ENCODE measurements at places on chromosomes 5 and 9.
A peak's percentile ranks its signal among the peaks of the same experiment; 100 is the strongest.

DNA sequence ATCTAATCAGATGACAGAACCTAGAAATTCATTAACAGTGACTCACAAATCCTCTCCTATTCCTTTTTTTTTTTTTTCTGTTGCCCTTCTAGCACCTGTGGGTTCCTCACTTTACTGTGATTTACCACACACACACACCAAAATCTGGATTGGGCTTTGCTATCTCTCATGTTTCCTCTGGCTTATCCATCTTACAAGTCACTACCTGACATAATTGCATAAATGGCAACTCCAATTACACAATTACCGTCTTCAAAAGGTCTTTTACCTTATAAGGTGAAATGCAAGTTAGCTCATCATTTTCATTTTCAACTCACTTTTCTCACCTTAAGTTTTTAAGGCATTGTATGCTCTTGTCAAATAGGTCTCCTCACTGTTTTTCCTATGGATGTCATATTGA lies 426.3 kb upstream of the MEF2C start:
- DNase-seq = no peak

DNA sequence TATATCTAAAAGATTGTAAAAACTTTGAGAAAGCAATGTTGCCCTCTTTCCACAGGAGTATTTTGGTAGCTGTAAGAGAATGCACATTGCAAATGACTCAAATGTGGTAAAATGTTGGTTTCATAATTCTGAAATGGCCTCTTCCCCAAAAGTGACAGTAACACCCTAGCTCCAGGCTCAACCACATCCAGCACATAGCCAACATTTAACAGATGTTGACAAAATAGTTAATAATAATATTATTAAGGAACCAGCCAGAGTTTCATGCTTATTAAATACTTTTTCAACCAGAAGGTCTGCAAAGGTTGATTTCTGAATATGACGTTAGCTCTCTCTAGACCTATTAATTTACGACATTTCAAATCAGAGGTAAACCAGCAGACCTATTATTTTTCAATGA lies 1.3 kb downstream of the ANXA1 start:
- no peak for DNase-seq

DNA sequence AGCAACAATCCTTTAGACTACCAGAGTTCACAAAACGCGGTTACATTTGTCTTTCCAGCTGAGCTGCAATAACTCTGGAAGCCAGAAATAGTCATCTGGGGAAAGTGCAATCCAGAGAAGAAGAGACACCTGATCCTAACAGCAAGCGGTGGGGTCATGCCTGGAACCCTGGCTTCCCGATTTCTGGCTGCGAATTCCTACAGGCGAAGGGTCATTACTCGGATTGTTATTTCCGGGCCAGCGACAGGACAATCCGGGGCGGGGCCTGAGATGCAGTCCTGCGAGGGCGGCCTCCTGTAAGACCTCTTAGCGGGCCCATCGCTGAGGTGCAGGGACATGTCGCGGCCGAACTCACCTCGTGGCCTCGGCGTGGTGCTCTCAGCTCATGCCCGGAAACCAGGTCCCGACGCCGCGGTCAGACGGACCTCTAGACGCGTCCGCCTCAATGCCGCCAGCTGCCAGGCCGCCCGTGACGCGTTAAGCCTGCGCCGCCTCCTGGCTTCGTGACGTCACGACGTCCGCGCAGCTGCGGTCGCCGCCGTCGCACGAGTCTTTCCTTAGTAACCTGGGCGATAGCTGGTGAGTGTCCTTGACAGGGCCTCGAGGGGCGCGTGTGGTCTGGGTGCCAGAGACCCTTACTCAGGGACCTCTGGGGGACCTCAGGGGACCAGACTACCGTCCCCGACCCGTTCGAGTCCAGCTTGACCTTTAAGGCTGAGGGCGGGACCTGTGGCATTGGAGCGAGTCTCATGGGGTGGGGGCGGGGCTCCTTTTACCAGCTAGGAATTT lies at the start of the genes MRRF and RBM18:
Gene MRRF (plus strand): TSS at position 523 of the 789 bp plus-strand sequence. CDS start 6,010 bp downstream, outside the sequence.
Gene RBM18 (minus strand): TSS at position 481 of the 789 bp plus-strand sequence. CDS start 3,348 bp downstream, outside the sequence.
- peak; percentile 92 for DNase-seq

DNA sequence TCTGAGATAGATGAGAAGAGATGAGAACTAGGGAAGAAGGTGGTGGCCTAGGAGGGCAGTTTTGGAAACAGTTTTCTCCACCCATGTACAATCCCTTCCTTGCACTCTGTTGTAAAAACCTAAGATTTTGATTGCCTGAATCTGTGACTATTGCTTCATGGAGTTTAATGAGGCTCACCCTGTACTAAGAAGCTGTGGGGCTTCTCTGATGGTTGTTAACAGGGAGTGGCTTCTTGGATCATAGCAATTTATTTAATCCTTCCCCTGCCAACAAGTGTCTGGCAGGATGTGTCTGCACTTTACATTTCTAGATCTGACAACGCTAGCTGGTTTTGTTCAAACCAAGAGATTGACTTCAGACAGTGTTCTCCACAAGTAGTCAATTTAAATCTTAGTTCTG lies 74.7 kb upstream of the C5orf46 start:
- no peak for DNase-seq

DNA sequence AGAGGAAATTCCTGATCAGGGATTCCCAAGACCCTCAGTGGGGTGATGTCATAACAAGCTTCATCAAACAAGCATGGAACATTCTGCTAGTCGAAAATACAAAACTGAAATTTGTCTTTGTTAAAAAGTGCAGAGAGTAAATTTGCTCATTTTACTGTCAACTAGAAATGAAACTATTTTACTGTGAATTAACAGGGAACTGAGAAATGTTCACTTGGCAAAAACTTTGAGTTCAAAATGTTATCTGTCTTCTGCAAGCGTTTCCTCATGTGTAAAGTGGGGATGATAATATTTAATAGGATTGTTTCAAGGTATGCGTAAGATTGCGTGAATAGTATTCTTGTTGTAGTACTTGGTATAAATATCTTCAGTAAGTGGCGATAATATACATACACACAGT lies 45.4 kb downstream of the ALDH1A1 start:
- no peak for DNase-seq

GRCh38 chr9:134568811-134569210 lies 72.8 kb upstream of the COL5A1 start:
- no peak for DNase-seq

- no peak for DNase-seq
Observed at GRCh38 chr5:10018201-10019069, 231.3 kb downstream of the ATPSCKMT start.

DNA sequence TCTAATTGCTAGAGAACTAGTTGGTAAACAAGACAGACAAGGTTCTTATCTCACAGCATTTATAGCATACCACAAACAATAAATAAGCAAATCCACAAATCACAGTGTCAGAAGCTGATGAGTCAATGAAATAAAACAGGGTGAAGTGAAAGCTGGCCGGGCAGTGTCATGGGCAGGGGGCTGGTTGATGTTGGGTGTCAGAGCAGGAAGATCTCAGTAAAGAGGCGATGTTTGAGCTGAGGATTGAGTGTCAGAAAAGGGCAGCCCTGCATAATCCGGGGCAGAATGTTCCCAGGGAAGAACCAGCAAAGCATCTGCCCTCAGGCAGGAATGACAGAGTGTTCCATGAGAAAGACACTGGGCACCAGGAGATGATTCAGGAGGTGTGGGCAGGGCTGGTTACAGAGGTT lies 183.4 kb downstream of the GOLPH3 start:
- DNase-seq = no peak

DNA sequence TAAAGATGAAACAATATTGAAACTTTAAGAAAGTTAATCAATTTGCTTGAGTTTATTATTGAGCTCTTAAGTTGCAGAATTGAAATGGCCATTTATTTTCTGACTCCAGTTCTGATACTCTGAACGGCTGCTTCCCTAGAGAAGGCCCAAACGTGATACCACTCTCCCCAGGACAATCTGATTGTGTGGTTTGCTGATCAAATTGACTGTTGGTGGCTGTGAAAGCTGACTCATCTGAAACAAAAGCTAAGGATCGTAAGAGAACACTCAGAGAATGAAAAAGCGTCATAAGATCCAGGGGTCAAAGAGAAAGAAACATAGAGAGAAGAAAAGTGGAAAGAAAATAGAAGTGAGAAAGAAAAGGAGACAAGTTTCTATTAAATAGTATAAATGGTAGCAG lies 147.2 kb downstream of the IZUMO3 start:
- no peak for DNase-seq

GRCh38 chr5:139669662-139670368 lies 21.7 kb downstream of the CXXC5 start:
- no peak for DNase-seq

GRCh38 chr5:31682851-31683250 lies 43.9 kb downstream of the PDZD2 start:
- no peak for DNase-seq

DNA sequence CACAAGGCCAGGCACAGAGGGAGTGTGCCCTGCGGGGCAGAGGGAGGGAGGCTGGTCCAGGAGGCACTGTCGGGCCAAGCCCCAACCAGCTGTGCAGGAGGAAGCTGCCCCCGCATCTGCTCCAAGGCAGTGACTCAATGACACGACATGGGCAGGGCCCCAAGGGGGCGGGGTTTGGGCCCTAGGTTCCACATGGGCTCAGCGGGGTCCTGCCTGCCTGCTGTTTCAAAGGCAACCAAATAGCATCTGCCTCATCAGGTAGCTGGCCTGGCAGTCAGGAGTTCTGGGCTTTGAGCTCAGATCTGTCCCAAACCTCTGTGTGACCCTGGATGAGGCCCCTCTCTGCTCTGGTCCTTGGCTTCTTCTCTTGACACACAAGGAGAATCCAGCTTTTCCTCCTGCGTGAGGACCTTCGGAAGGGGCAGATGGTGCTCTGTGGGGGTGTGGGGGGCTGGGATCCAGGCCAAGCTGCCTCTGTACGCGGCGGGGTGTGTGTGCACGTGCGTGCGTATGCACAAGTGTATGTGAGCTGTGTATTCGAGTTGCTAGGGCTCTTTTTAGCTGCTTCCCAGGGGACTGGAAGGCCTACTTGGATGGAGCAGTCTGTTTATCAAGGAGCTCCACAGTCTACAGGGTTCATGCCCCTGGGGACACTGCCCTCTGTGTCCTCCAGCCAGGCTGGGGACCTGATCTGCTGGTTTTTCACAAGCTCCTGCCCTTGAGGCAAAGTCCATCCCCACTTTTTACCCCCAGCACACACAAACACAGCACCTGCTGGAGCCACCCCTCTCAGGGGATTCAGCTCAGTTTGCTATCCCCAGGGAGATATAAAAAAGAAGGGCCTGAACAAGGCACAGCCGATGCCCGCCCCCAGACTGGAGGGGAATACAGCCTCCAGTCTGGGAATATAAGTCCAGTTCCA lies 138.9 kb downstream of the RGS3 start:
- peak; percentile 55 for DNase-seq

DNA sequence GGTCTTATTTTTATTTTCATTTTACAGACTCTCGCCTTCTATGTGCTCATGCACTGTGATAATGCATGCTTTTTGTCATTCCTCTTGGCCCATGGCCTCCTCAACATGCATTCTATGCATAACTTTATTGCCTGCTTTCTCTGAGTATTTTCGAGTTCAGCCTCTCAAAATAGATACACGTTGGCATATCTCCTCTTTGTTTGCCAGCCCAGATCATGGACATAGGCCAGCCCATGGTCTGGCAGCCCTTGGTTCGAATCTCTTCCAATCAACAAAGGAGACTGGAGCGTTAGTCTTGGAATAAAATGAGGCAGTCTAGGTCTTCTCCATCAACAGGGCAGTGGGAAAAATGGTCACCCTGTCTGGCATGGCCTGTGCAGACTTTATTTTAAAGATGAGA lies 279.5 kb upstream of the ADAMTS16 start:
- no peak for DNase-seq

GRCh38 chr5:122341087-122341486 lies 29.1 kb downstream of the SNCAIP start:
- DNase-seq = no peak

GRCh38 chr5:94771742-94772141 lies 153.3 kb downstream of the SLF1 start:
- DNase-seq = no peak

DNA sequence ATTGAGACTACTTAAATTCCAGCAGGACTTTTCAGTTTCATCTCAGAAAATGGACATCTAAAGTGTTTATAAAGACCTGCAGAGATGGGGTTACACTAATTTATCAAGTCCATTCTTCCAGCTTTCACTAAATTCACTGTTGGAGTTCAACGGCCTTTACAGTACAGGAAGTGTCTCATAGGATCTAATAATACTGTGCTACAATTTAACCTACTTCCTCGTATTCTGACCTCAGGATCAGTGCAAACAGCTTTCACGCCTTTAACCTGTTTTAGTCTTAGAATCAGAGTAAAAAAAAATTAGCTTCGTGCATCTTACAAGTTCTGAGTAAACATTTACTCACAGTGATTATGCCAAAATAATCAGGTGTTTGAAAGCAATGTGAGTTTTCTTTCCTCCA lies 632.6 kb upstream of the DMAC1 start:
- no peak for DNase-seq

GRCh38 chr5:162174358-162174974 lies 106.9 kb downstream of the GABRG2 start:
- no peak for DNase-seq

DNA sequence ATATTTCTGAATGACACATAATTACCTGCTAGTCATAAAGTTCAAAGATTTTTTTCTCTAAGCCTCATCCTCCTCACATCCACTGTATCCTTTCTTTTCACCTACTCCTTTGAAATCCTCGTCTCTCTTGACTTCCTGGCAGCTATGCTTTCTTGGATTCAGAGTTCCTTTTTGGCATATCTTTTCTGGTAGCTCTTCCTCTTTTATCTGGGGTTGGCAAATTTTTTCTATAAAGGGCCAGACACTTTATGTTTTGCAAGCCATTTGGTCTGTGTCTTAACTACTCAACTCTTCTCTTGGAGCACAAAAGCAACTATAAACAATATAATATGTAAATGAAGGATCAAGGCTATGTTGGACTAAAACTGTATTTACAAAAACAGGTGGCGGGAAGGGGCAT lies 197.5 kb downstream of the KIAA0825 start:
- no peak for DNase-seq

DNA sequence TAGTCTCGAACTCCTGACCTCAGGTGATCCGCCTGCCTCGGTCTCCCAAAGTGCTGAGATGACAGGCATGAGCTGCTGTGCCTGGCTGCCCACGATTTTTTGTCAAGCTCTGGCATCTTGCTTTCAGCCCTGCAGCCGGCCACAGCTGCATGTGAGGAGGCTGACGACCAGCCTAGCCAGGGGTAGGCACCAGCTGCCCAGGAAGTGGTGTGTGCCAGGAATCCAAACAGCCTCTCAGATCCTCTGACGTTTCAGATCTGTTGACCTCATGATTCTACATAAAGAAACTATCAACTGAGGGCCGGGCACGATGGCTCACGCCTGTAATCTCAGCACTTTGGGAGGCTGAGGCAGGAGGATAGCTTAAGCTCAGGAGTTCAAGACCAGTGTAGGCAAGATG lies 19.0 kb downstream of the DYNC2I2 start:
- no peak for DNase-seq

DNA sequence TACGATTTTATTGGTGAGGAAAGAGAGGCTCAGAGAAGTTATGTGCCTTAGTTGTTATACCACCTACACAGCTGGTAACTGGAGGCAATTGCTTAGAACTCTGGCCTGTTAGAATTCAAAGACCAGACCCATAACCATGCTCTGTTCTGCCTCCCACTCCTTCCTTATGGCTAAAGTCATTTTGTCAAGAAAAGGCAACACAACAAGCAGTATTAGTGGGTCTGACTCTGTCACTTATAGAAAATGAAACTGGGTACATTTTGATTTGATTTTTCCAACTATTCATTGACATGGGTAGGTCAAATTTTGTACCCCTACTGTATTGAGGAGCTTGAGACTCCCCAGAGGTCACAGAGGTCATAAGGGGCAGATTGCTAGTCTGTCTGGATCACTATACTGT lies 44.5 kb upstream of the NR3C1 start:
- DNase-seq = no peak
